ENCODE measurements at places on chromosomes 13 and 19.

- DNase-seq = no peak
Observed at GRCh38 chr13:27423333-27423732, 1.1 kb upstream of the GTF3A start.

- DNase-seq = no peak
Observed at GRCh38 chr19:50750010-50750409, 20.3 kb upstream of the GPR32 start.

GRCh38 chr19:6678690-6679109 lies 8.7 kb upstream of the TNFSF14 start:
- DNase-seq = no peak

GRCh38 chr13:107721125-107721869 lies 494.0 kb downstream of the LIG4 start:
- DNase-seq = no peak

GRCh38 chr19:52198678-52199077 lies 8.8 kb downstream of the PPP2R1A start:
- DNase-seq = no peak

Data from CD4-positive, alpha-beta T cell treated with Interleukin-15 for 1 hour (primary cell).